Stimulated activated CD4-positive, alpha-beta T cell treated with anti-CD3 and anti-CD28 coated beads, Interleukin-4, amount 100 ng/mL, for 1 hour (primary cell): ENCODE measurements at places on chromosomes 2 and 18.

GRCh38 chr2:212712466-212712865, 173.9 kb upstream of the ERBB4 start:
- DNase-seq: no peak

- DNase-seq: no peak
These were observed 38.9 kb downstream of the HIBCH start for GRCh38 chr2:190280565-190281350.

DNA sequence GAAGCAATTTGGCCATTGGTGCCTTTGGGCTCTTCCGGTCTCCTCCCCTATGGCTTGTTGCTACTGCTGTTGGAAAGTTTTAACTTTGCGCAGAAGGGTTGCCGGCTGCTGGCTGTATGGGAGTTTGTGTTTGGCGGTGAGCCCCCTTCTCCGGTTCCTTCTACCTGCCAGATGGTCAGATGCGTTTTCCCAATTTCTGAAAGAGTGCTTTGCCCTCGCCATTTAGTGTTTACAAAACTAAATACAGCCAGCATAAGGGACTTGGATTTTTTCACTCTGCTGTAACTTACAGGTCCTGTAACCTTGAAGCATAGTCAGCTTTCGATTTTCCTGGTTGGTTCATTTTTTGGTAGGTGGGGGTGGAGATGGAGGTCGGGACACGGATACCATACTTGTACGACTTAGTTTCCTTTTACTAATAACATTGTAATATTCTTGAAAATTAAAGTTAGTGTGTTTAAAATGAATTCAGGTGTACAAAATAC, 604 bp downstream of the COQ10B start:
- no peak for DNase-seq

DNA sequence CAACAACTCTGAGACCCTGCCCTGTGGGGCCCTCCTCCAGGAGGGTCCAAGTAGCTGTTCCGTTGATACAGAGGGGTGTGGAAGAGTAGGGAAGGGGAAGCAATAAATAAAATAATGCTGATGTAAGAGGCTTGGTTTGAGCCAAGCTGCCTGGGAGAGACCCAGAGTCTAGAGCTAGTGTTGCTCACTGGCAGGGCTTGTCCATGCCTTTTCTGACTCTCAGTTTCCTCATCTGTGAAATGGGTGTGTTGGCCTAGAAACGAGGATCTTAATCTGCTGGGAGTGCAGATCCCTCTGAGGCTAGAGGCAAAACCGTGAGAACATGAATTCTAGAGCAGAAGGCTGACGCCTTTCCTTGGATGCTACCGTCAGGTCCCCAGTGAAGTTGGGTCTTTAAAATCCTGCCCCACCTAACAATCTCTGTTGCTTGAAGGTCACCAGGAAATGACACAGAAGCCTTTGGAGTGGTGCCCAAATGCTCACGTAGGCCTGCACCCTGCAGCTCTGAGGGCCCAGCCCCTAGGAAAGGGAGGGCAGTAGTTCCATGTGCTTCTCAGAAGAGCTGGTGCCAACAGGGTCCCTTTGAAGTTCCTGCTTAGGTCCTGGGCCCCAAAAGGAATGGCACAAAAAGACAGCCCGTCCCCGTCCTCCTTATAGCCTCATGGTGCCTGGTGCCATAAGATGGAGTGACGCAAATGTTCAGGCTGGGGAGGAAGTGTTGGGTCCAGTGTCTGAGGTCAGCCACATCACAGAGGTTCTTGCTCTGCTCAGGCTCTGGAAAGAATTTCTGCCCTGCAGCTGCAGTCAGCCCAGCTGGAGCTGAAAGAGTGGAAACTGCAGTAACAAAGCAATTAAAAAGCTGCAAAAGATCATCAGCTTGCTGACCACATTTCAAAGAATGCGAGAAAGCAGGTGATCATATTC, 73.2 kb upstream of the SMAD2 start:
- DNase-seq: no peak

DNA sequence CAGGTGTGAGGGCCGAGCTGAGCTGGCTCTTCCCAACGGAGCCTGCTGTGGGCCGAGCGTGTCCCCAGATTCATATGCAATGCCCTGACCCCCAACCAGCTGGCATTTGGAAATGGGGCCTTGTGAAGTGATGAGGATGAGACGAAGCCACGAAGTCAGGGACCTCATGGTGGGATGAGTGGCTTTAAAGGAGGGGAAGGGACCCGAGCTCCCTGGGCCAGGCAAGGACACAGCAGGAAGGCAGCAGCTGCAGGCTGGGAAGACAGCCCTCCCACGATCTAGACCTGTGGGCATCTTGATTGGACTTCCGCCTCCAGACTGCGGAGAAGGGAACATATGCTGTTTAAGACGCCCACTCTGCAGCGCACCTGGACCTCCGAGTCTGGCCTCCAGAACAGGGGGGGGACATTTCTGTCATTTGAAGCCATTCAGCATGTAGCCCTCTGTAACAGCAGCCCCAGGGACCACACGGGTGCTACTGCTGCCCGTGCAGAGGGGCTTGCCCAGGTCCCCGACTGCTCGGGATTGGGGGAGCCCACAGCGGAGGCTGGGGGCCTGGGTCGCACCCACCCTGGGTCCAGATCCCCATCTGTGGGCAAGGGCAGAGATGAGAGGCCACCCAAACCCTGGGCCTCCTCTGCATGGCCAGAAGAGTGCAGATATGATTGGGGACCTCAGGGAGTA, 27.2 kb downstream of the KIF1A start:
- no peak for DNase-seq

DNA sequence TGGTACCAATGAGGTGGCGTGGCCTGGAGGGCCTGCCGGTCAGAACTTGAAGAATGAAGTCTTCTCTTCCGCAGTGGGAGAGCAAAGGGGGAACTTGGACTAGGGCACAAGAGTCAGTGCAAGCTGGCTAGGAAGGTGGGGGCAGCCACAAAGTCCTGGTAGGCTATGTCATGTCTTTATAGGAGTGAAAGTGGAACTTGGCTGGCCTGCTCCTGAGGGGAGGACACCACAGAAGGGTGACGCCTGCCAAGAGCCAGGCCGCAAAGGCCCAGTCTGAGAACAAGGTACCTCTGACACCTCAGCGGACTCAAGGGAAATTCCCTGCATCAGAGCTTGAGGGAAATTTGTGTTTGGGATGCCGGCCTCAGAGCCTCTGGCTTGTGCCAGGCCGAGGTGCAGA, 32.2 kb upstream of the MAP3K20 start:
- DNase-seq: no peak

DNA sequence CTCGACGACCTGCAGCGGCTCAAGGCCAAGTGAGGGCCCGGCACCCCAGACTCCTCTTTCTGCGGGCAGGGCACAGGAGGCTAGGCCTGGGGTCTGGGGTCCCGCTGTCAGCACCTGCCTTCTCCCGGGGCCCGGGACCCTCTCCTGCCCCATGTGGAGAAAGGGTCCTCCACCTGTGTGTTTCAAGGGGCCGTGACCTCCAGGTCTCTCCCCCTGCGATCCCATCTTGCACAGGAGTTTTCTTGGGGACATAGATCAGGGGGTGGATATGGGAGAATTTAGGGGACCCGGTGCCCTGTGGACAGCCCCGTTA, 791 bp downstream of the DES start:
- DNase-seq: no peak
